ENCODE measurements at places on chromosomes 11 and 22. TPM values are rescaled to one million over a fixed set of nuclear protein-coding genes. Genes with fewer than 3 reads are reported as not detected.

SPON1 gene
- total RNA-seq: 4.5 TPM

DNA sequence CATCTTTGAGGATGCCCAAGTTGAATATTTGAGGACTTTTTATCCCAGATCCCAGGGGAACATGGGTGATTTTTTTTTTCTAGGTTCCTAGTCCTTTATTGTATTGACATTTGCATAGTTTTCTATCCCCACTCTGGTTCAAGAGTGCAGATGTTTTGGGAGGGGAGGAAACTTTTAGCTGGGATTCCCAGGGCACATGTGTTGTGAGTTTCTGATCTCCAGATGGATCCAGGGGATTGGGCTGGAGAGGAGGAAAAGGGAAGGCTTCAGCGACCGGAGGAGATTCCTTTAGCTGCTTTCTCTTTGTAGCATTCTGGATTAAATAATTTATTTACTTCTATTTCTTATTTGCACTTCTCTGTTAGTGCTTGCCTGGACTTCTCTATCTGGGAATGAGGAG, 14.7 kb upstream of the SORL1-AS1 start:
- no peak for DNase-seq

- no peak for DNase-seq
These were observed 83.0 kb downstream of the MYO7A start for GRCh38 chr11:77211040-77211451.

DNA sequence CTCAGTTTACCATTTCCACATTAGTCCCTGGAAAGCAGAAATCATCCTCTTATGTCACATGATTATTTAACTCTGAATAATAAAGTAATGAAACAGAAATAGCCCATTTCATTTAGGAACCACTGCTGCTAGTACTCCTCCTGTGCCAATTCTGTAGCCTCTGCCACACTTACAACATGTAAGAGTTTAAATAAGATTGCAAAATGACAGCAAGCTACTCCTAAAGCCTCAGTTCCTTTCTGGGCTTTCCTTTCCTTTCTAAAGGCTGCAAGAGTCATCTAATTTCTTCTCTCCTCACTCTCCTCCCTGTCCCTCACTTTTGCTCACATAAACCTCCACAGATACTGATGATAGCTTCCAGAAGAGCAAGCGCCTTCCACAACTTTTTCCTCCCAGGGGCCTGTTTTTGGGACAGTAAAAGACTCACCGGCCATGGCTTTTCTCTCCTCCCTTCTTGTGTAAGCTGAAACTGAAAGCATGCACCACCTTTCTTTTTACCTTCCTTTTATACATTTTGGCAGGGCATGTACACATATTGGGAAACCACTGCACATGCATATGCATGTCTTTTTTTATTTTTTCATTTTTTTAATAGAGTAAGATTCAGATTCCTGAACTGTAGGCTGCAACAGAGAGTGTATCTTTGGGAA, 38.5 kb downstream of the CARD18 start:
- DNase-seq: no peak

GRCh38 chr11:16958833-16959232, 55.4 kb downstream of the PLEKHA7 start:
- no peak for DNase-seq

PIH1D2 gene
- 1.6 TPM for total RNA-seq

GRCh38 chr22:50700387-50701075, 27.9 kb downstream of the SHANK3 start:
- DNase-seq: no peak

DNA sequence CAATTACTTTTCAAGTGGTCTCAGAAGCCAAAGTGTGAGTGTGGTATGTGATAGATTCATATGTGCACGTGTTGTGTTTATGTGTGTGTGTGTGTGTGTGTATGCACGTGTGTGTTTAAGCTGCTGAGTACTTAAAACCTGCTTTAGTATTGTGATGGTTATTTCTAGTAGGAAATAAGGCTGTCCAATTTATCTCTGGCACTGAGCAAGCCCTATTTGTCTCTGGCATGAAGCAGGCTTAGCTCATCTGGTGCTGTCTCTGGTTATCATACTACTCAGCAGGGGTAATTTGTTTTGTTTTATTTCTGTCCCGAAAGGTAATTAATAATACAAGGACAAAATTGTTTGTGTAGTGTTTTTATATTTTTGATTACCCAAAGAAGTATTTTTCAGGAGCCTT, 333.7 kb downstream of the FAT3 start:
- no peak for DNase-seq

DNA sequence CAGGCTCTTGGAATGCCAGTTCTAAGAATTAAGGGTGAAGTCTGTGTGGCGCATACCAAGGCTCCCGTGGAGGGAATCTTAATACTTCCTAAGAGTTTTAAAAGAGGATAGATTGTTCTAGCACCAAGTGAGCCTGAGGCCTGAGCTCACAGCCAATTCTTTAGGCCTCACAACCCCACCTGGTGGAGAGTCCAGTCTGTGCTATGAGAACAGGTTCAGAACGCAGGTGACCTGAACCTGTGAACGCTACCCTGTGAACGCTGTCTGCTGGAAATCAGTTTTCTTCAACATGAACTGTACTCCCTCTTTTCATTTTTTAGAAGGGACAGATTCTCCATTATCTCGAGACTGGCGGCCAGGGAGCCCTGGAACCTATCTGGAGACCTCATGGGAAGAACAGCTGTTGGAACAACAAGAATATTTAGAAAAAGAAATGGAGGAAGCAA, 43.2 kb upstream of the DLAT start:
- DNase-seq: peak; percentile 39

DNA sequence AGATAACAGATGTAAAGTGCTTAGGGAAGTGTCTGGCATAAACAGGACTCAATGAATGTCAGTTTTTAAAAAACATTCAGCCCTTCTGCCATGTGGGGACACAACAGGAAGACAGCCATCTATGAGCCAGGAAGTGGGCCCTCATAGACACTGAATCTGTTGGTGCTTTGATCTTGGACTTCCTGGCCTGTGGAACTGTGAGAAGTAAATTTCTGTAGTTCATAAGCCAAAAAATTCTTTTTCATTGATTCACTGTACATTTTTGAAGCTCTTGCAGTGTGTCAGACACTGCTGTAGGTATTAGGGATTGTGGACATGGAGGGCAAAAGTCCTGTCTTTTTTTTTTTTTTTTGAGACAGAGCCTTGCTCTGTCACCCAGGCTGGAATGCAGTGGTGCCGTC, 188.6 kb downstream of the HIPK3 start:
- no peak for DNase-seq

- no peak for DNase-seq
These were observed 11.9 kb downstream of the KCNJ4 start for GRCh38 chr22:38442967-38443627.

SEZ6L gene
- total RNA-seq: 0.14 TPM

TMEM191B gene
- 0.66 TPM for total RNA-seq

DNA sequence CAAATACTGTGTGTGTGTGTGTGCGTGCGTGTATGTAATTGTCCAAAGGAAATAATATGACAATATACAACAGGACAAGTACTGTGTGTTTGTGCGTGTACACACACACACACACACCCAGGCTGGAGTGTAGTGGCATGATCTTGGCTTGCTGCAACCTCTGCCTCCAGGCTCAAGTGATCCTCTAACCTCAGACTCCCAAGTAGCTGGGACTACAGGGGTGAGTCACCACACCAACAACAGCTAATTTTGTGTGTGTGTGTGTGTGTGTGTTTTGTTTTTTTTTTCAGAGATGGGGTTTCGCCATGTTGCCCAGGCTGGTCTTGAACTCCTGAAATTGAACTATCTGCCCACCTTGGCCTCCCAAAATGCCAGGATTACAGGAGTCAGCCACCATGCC, 61.5 kb downstream of the NUP98 start:
- no peak for DNase-seq

DEPDC5 gene
- total RNA-seq: 8.6 TPM

- DNase-seq: peak; percentile 82
These were observed 2.5 kb upstream of the NPAS4 start for GRCh38 chr11:66418168-66418985.

DCDC1 gene
- 0.07 TPM for total RNA-seq

MRGPRG gene
- total RNA-seq: not detected

DNA sequence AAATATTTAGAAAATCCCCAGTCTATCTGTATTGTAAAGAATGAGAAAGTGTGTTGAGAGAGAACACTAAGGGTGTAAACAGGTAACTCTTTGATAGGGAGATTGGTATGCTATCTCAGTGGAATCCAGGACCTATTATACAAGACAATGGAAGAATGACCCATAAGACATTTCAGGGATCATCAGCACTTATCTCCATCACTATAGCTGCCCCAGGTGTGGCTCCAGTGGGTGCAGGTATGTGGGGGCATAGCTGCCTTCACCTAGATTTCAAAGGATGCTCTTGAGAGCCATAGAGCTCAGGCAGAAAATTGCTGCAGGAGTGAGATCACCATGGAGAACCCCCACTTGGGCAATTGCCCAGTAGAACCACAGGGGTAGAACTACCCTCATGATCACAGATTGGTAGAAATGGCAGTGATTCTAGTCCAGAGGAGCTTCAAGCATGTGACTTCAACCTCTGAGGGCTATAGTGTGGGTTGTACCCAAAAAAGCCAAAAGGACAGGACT, 252.3 kb upstream of the TBCEL start:
- no peak for DNase-seq

GRCh38 chr11:8697054-8697453, 14.5 kb downstream of the RPL27A start:
- no peak for DNase-seq

- no peak for DNase-seq
These were observed 85.6 kb downstream of the CTTN start for GRCh38 chr11:70483917-70484316.

FAM180B gene
- total RNA-seq: not detected

DNA sequence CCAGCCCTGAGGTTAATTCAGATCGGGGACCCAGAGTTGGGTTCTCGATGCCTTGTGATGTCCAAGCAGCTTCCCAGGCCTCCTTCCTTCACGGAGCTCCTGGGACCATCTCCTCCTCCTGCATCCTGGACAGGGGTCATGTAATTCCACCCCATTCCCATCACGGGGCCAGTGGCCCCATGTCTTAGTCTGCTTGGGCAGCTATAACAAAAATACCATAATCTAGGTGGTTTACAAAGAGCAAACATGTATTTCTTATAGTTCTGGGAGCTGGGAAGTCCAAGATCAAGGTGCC, 41.7 kb upstream of the PRDM11 start:
- DNase-seq: no peak

CYTH4 gene
- total RNA-seq: 4.3 TPM

DNA sequence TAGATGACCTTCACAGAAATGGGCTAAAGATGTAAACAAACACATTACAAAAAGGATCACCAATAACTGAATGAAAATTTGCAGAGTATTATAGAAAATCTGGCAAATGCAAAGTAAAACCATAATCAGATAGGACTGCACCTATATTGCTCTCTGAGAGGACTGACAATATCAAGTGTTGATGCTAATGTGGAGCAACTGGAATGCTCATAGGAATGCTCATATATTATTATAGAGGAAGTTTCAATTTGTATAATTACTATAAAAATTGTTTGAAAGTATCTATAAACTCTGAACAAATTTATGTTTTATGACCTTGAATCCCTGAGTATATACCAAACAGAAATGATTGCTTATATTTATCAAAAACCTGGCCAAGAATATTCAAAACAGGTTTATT, 18.4 kb upstream of the TEAD1 start:
- DNase-seq: no peak

- DNase-seq: no peak
These were observed 47.3 kb downstream of the RELT start for GRCh38 chr11:73423506-73423905.

DNA sequence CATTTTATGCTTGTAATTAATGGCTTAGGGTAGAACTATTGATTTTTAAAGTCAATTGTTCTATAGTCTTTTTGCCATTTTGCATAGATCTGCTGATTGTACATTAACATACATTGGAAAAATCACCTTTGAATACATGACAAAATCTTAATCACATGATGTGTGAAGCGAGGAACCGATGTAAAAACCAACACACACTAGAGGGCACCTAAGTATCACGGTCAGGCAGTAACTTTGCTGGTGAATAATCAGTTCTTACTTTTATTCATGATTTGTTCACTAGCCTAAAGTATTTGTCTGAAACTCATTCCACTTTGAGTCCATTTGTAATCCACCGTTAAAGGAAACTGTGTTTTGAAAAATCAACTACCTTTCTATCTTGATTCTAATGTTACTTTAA, 28.2 kb downstream of the JHY start:
- DNase-seq: no peak

DNA sequence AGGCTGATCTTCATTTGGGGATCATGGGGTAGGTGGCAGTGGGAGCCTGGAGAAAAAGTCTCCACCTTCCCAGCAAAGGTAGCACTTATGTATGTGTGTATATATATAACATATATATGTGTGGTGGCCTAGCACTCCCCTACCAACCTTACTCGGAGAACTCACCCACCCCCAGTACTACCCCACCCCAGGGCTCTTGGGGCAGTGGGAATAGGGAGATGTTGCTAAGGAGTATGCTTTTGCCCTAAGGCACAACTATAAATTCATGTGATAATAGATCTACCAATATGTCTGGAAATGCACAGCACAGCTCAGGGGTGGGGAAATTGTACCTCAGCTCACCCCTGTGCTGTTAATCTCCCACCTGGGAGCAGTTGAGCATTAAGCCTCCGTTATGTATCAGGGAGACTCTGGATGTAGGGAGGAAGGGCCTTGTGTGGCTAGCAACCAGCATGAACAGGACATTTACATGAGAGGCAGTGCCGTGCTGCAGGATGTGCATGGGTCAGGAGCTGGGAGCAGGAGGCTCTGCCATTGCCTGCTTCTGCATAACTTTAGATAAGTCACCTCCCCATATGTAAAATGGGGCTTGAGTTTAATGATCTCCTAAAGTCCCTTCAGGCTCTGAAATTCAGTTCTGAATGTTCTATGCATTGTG, 57.3 kb downstream of the C11orf91 start:
- no peak for DNase-seq

DNA sequence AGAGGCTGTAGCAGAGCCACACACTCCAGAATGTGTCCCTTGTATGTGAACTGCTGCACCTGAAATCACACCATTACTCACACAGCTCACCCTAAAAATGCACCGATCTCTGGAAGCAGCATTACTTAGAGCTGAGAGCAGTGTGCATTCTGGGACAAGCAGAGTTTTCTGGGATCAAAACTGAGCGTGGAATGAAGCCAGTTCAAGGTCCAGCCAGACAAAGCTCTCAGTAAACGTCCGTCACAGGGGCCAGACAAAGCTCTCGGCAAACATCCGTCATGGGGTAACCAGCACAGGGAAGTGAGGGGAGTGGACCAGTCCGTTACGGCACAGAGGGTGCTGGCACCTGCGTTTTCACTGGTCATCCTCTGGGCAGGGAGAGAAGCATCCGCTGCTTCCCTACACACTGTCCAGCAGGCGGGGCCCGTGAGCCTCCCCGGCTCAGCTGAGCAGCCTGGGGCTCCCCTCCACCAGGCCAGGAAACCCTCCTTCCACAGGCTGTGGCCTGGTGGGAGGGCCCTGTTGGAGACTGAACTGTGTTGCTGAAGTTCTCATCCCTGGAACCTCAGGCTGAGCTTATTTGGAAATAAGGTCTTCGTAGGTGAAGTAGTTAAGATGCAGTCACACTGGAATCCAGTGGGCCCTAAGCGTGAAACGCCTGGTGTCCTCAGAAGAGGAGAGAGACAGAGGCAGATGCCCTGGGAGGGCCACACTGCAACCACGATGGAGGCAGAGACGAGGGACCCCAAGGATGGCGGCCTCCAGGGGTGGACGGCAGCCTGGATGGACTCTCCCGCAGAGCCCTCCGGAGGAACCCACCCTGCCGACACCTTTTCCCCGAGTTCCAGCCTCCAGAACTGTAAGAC, 883.9 kb downstream of the BRD1 start:
- DNase-seq: no peak

- no peak for DNase-seq
These were observed 24.5 kb upstream of the GGTLC2 start for GRCh38 chr22:22619765-22620414.

GRCh38 chr11:83895516-83895915, 609.3 kb upstream of the CCDC90B start:
- no peak for DNase-seq

GRCh38 chr11:118240999-118241763, 11.0 kb downstream of the MPZL3 start:
- no peak for DNase-seq

All from heart left ventricle (tissue), 16 donors.